ENCODE measurements at places on chromosomes 7 and 10. TPM values are rescaled to one million over a fixed set of nuclear protein-coding genes. Genes with fewer than 3 reads are reported as not detected.
A peak's percentile ranks its signal among the peaks of the same experiment; 100 is the strongest.

The NPC1L1 gene
- not detected for polyA plus RNA-seq

- no peaks in the 10 kb centered on the region for H3K4me1 ChIP-seq
- no peak overlapping the region for H3K4me3 ChIP-seq
- no peak overlapping the region for H3K27ac ChIP-seq
- no peak for DNase-seq
These were observed 607.6 kb upstream of the DPP6 start for GRCh38 chr7:153444641-153445040.

GRCh38 chr10:119042169-119042568 lies 12.7 kb downstream of the NANOS1 start:
- no peak overlapping the region for H3K4me3 ChIP-seq
- H3K36me3 ChIP-seq: peaks cover 60% of the 10 kb centered on the region

- no peak overlapping the region for H3K27ac ChIP-seq
- no peaks in the 10 kb centered on the region for H3K4me1 ChIP-seq
- H3K27me3 ChIP-seq: peaks cover 15% of the 10 kb centered on the region
- DNase-seq: no peak
- H3K4me3 ChIP-seq: no peak overlapping the region
These were observed 9.5 kb upstream of the RAMP3 start for GRCh38 chr7:45147858-45148652.

The MBLAC1 gene
- 4.4 TPM for polyA plus RNA-seq

- H3K27ac ChIP-seq: no peak overlapping the region
- no peaks in the 10 kb centered on the region for H3K4me1 ChIP-seq
- H3K4me3 ChIP-seq: no peak overlapping the region
- H3K36me3 ChIP-seq: no peaks in the 10 kb centered on the region
These were observed 6.6 kb upstream of the BLOC1S2 start for GRCh38 chr10:100293066-100293465.

DNA sequence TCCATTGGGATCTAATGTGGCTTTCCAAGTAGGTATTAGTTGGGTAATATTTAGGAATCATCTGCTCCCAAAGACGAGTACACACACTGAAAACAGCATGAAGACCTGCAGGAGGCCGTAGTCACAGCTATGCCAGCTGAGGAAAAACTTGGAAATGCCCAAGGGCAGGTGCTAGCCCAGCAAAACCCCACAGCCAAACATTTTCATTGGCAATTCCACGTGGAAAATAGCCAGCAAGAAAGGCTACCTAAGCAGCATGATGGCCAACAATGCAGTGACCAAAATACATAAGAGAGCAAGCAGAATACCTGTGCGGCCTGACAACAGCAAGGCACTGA lies 32.7 kb downstream of the DOCK4 start:
- no peaks in the 10 kb centered on the region for H3K27me3 ChIP-seq
- no peak overlapping the region for H3K27ac ChIP-seq
- H3K4me3 ChIP-seq: no peak overlapping the region
- DNase-seq: no peak

GRCh38 chr7:136179851-136180721 lies 202.9 kb upstream of the MTPN start:
- DNase-seq: peak; percentile 31
- peaks cover 11% of the 10 kb centered on the region for H3K4me1 ChIP-seq
- H3K36me3 ChIP-seq: no peaks in the 10 kb centered on the region

DNA sequence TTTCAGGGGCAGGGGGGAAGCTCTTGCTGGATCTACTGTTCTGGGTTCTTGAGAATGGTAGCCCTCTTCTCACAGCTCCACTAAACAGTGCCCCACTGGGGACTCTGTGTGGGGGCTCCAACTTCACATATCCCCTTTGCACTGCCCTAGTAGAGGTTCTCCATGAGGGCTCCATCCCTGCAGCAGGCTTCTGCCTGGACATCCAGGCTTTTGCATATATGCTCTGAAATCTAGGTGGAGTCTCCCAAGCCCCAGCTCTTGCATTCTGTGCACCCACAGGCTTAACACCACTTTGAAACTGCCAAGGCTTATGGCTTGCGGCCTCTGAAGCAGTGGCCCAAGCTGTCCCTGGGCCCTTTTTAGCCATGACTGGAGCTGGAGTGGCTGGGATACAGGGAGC lies 150.7 kb downstream of the LRMDA start:
- no peaks in the 10 kb centered on the region for H3K36me3 ChIP-seq
- H3K27ac ChIP-seq: no peak overlapping the region
- H3K4me3 ChIP-seq: no peak overlapping the region
- DNase-seq: no peak
- no peaks in the 10 kb centered on the region for H3K27me3 ChIP-seq

The DEPP1 gene
- polyA plus RNA-seq: 5.3 TPM

The NUTM2B gene
- polyA plus RNA-seq: 0.25 TPM

- no peak overlapping the region for H3K4me3 ChIP-seq
- no peaks in the 10 kb centered on the region for H3K36me3 ChIP-seq
- peaks cover 6% of the 10 kb centered on the region for H3K4me1 ChIP-seq
- H3K27ac ChIP-seq: no peak overlapping the region
- DNase-seq: no peak
These were observed 88.9 kb downstream of the GPR26 start for GRCh38 chr10:123755061-123755460.

GRCh38 chr10:130044067-130045061 lies 66.3 kb downstream of the C10orf143 start:
- H3K4me1 ChIP-seq: no peaks in the 10 kb centered on the region
- DNase-seq: no peak

The A1CF gene
- polyA plus RNA-seq: not detected

DNA sequence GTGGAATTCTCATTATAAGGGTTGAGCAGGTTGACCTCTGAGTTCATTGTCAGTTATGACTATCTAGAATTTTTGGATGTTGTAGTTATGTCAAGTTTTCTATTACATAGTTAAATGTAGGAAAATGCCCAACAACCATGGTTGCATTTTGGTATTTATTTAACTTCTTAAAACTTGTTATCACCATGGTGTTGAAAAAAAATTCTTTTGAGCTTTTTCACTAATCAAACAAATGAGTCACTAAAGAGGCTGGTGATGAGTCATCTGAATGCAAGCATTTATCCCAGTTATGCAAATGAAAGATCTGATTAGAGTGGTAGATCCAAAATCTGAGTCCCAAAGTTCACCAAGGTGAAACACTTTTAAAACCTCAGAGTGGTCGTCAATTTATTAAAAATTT lies 624.7 kb upstream of the IGFBP3 start:
- no peaks in the 10 kb centered on the region for H3K4me1 ChIP-seq
- H3K27me3 ChIP-seq: no peaks in the 10 kb centered on the region
- DNase-seq: no peak

- H3K36me3 ChIP-seq: no peaks in the 10 kb centered on the region
- H3K27ac ChIP-seq: no peak overlapping the region
- H3K27me3 ChIP-seq: no peaks in the 10 kb centered on the region
- H3K4me3 ChIP-seq: no peak overlapping the region
- no peak for DNase-seq
These were observed 9.5 kb upstream of the ASAH2 start for GRCh38 chr10:50260791-50261281.

DNA sequence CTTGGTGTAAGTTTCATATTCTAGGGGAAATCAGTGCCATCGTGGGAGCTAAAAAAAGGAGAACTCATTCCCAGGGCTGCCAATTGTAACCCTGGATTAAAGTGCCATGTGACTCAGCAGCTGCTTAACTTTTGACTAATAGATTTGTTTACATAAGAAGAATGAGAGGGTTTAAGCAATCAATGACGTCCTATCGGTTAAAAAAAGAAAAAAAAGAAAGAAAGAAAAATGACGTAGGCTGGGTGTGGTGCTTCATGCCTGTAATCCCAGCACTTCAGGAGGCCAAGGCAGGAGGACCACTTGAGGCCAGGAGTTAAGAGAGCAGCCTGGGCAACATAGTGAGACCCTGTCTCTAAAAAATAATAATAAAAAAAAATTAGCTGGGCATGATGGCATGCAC lies 116.2 kb upstream of the AFAP1L2 start:
- H3K4me1 ChIP-seq: peaks cover 16% of the 10 kb centered on the region
- H3K27me3 ChIP-seq: no peaks in the 10 kb centered on the region
- no peak overlapping the region for H3K4me3 ChIP-seq
- peak overlapping the region; percentile 27 for H3K27ac ChIP-seq
- DNase-seq: no peak
- no peaks in the 10 kb centered on the region for H3K36me3 ChIP-seq

DNA sequence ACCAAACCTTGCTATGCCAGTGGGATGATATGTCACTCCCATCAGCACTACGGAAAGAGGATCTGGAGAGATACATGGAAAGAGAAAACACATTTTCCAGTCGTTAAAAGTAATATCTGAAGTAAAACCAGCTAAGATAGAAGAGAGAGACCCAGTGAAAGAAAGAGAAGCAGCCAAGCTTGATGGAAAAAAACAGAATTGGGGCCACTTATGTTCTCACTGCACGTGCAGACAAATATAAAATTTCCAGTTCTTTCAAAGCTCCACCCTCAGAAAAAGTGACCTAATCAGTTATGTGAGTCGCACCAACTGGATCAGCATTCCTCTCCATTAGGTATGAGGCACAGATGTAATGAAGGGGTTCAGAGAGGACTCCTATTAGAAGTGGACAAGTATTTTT lies 266.1 kb downstream of the MTERF1 start:
- H3K27me3 ChIP-seq: no peaks in the 10 kb centered on the region
- peaks cover 7% of the 10 kb centered on the region for H3K4me1 ChIP-seq
- H3K27ac ChIP-seq: no peak overlapping the region
- DNase-seq: no peak

GRCh38 chr10:60246382-60246781 lies 143.3 kb downstream of the ANK3 start:
- H3K36me3 ChIP-seq: no peaks in the 10 kb centered on the region
- DNase-seq: no peak
- H3K4me3 ChIP-seq: no peak overlapping the region
- H3K27me3 ChIP-seq: no peaks in the 10 kb centered on the region
- no peaks in the 10 kb centered on the region for H3K4me1 ChIP-seq
- no peak overlapping the region for H3K27ac ChIP-seq

DNA sequence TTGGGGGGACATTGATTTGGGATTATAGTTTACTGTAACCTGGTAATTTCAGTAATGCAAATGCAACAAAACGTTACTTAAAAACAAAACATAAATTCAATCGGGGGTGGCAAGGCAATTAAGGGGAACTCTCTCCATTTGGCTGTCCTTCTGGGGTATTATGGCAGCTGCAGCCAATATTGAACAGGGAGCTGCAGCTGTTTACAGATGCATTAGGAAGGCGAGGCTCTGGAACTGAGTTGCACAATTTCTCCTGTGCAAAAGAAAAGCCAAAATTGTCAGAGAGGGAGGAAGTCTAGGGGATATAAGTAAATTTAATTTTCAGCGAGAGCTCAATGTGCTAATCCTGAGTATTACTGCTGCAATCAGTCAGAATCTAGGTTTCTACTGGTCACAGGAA lies 36.1 kb downstream of the NEUROD6 start:
- H3K4me1 ChIP-seq: no peaks in the 10 kb centered on the region
- peaks cover 30% of the 10 kb centered on the region for H3K27me3 ChIP-seq
- no peak overlapping the region for H3K27ac ChIP-seq
- no peak overlapping the region for H3K4me3 ChIP-seq
- no peak for DNase-seq

The EVX1 gene
- polyA plus RNA-seq: not detected

GRCh38 chr10:91194497-91195179 lies 25.8 kb upstream of the PCGF5 start:
- H3K4me1 ChIP-seq: peaks cover 22% of the 10 kb centered on the region
- H3K27ac ChIP-seq: no peak overlapping the region
- H3K27me3 ChIP-seq: no peaks in the 10 kb centered on the region
- H3K4me3 ChIP-seq: no peak overlapping the region
- no peak for DNase-seq
- H3K36me3 ChIP-seq: no peaks in the 10 kb centered on the region

DNA sequence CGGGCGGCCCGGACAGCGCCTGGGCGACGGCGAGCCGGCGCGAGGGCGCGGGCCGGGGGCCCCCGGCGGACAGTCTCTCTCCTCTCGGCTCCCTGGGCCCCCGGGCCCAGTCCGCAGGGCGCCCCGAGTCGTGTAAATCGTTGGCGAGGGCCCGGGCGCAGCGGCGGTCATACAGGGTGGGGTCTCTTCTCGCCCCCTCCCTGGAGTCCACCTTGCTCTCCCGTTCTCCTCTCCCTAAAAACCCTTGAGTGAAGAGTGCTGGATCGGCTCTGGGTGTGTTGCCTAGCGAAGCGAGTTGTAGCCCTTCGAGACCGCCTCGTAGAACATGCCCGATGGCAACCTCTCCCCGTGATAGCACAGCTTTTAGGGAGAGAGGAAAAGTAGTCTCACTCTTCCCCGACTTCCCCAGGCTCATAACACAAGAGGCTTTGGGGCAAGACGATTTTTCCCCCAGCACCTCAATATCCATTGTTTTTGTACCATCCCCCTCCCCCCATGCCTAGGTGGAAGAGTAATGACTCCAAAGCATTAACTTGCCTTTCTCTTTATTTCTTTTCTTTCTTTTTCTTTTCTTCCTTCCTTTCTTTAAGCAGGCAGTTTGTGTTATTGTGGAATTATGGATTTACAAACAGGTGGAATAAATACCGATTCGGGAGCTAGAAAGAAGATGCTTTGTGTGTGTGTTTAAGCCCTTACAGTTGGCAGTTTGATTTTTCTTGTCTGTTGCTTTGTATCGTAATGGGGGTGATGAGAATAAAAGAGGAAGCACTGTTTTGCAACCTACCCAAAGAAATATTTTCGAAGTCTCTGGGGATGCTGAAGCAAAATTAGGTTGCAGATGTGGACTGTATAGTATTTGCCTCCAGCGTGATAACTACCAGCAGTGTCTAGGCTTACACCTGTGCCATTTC lies 822 bp downstream of the SHOC2 start:
- H3K4me1 ChIP-seq: peaks cover 11% of the 10 kb centered on the region
- peak overlapping the region; percentile 79 for H3K4me3 ChIP-seq
- DNase-seq: peak; percentile 25
- peak overlapping the region; percentile 70 for H3K27ac ChIP-seq

DNA sequence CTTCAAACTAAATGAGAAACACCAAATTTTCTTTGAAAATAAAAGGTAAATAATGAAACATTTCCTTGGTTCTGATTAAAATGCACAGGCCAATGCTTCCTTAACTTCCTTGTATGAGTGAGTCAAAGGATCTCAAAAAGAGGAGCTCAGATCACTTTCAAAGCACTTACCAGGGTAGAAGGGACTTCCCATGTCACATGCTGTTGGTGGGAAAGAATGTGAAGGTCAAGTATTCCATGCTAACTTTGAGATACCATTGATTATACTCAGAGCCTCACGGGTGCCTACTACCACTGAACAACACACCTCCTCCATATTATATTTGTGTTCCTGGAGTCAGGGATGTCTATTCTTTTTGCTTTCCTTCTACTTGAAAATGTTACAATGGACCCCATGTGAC lies 233.5 kb upstream of the KIAA1217 start:
- no peaks in the 10 kb centered on the region for H3K27me3 ChIP-seq
- no peaks in the 10 kb centered on the region for H3K36me3 ChIP-seq
- H3K27ac ChIP-seq: no peak overlapping the region
- no peaks in the 10 kb centered on the region for H3K4me1 ChIP-seq
- no peak overlapping the region for H3K4me3 ChIP-seq

The DOCK4 gene
- 8.5 TPM for polyA plus RNA-seq

The TMEM236 gene
- not detected for polyA plus RNA-seq
